ENCODE measurements at places on chromosomes 1 and 21.

DNA sequence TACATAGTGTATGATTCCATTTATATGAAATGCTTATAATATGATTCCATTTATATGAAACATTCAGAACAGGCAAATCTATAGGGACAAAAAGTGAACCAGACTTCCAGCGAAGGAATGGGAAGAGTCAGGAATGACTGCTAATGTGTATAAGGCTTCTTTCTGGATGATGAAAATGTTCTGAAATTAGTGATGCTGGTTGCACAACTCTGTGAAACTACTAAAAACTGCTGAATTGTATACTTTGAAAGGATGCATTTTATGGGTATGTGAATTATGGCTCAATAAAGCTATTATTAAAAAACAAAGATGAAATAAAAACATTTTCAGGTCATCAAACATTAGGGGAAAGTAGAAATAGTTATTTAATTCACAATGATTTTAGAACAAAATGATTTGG, 14.1 kb upstream of the IL24 start:
- no peak for DNase-seq

- DNase-seq, result peak; percentile 67
Measured at GRCh38 chr1:52913537-52913936, 8.0 kb downstream of the ECHDC2 start.

DNA sequence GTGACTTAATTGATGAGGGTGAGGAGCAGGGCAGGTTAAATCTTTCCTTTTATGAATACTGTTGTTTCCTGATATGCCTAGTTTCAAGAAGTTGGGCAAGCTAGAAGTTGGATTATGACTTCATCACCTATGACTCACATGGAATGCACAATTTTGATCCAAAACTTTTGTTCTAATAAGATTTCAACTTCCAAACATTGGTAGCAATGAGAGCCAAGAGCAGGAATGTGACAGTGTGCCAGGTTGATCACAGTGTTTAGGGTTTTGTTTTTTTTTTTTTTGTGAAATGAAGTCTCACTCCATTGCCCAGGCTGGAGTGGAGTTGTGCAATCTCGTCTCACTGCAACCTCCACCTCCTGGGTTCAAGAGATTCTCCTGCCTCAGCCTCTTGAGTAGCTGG, 349.4 kb downstream of the DUSP10 start:
- no peak for DNase-seq

- no peak for DNase-seq
Measured at GRCh38 chr1:156392452-156392853, 23.4 kb downstream of the RHBG start.

DNA sequence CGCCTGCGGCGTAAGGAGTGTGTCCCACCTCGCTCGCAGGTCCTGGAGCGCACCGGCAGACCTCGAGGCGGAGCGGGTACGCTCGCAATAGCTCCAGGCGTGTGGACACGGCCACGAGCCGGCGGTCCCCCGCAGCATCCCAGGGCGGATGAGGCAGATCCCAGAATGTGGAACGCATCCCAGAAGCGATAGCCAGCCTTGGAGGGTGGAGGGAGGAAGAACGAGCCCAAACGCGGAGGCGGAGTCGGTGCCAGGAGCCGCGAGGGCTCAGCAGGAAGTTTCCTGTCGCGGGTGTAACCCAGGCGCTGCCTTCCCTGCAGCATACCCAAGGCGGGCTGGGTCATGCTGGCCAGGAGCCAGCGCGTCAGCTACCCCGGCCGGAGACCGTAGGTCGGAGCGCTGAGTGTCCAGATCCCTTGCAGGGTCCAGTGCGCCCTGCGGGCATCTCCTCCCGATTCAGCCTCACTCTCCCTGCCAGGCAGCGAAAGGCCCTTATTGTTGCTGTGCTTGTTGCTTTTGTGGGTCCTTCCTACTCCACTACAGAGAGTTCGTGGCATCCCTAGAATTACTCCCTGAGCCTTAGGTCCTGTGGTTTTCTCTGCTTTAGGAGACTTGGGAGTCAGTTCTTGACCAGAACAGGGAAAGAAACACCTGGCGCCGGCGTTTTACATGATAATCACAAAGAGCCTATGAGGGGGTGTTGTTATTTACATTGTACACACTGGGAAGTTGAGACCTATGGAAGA, 27.7 kb downstream of the STYXL2 start:
- DNase-seq, result no peak

- no peak for DNase-seq
Measured at GRCh38 chr1:108601708-108602410, 42.0 kb downstream of the EEIG2 start.

GRCh38 chr1:245248231-245248731, 93.5 kb downstream of the KIF26B start:
- no peak for DNase-seq

DNA sequence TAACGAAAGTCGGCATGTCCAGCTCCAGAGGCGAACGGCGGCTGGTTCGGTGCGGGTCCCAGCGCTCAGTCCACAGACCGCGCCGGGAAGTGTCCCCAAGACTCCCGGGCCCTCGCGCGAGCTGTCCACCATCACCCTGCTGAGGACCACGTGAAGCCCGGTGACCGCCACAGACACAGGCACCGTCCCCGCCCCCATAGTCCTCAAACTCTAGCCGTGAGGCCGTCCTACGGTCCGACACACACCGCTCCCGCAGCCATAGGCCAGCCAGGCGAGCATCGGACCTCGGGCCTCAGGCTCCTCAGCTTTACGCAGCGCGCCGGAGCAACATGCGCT, 535 bp downstream of the SETD4 start:
- DNase-seq, result peak; percentile 71

- DNase-seq, result peak; percentile 77
Measured at GRCh38 chr1:160675641-160676410, 29.0 kb upstream of the SLAMF1 start.

DNA sequence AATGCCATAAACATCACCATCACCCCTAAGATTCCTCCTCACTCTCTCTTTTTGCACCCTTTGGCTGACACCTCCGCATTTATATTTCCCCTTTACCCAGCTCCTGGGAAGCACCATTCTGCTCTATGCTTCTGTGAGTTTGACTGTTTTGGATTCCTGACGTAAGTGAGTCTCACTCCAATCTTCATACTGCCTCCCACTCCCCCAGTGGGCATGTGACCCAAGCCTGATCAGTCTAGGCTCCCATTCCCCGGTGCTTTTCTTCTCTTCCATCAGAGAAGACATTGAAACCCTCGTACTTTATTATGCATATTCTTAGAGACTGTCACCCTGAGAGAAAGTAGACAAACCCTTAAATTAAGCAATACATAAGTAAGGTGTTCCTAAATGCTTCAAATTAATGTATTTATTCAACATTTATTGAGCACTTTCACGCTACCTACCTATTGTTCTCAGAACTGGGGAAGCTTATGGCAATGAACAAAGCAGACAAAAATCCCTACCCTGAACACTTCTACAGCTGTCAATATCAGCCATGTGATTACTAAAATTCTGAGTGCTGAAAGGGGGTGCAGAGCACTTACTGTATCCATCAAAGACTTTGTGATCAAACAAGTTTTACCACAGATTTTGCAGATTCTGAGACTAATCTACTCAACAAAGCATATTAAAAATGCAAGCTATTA, 43.4 kb upstream of the DIPK1A start:
- DNase-seq, result no peak

GRCh38 chr1:89715677-89716076, 82.8 kb downstream of the LRRC8C start:
- no peak for DNase-seq

DNA sequence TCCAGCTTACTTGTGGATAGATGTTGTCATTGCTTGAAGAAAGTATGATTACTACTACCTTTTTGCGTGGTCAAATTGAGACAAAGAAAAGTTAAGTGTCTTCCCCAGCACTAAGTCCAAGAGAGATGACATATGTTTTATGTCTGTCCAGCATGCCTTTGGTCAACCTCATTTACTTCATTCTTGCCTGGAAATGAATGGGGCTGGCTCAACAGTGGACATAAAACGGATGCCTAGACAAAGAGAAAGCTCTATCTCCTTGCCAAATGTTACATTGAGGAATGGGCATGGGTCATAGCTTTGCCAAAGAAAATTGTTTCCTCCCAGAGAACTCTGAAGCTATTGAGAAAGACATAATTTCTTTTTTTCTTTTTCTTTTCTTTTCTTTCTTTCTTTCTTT, 82.4 kb upstream of the PLPPR4 start:
- DNase-seq, result no peak

DNA sequence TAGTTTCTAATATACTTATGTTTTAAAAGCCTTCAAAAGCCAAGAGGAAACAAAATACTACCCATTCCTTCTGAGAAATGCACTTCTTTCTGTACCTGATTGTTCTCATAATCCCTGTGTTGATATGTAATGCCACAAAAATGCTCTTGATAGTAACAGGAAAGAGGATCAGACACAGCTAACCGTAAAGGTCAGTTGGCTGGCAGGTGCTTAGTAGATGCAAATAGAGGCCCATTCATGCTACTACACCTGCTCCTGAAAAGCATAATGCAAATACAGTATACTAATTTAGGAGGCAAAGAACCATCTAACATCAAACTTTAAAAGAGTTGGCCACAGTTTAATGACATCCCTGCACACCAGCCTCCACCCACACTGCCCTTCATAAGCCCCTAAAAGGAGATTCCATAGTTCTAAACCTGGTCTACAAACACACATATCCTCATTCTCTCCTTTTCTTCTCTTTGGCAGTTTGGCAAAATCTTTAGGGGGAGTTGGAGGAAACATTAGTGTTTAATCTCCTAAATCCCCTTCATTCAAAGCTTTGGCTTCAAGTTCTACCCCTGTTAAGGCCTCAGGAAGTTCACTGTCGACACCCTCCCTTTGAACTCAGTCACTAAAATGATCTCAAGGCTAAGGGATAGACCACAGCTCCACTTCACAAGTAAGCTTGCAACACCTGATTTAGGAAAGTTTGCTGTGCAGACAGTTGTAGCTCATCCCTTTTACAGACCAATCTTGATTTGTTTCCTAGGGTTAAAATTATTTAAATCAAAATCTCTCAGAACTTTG, 2.9 kb upstream of the CD46 start:
- peak; percentile 55 for DNase-seq

GRCh38 chr1:210455840-210456603, 127.3 kb downstream of the HHAT start:
- DNase-seq, result no peak

DNA sequence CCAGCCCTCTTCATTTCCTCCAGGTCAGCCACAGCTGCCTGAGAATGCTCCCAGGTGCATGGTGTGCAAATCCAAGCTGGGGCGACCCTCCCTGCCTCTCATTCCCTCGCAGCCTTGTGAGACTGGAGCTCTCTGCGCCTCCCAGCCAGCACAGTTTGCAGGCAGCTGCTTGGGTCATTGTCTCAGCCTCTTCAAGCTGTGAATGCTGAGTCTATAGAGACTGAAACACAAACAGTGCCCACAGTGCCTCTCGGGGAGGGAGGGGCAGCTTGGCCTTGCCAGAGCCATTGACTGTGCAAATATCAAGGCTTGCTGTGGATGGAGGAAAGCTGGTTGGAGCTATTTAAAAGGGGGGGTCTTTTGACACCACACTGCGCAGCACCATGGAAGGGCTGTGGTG, 10.6 kb downstream of the PLXNA2 start:
- no peak for DNase-seq

GRCh38 chr1:86466986-86467385, 1.7 kb upstream of the CLCA1 start:
- DNase-seq, result no peak

GRCh38 chr1:224168859-224169380, 14.1 kb upstream of the DEGS1 start:
- DNase-seq, result peak; percentile 84

DNA sequence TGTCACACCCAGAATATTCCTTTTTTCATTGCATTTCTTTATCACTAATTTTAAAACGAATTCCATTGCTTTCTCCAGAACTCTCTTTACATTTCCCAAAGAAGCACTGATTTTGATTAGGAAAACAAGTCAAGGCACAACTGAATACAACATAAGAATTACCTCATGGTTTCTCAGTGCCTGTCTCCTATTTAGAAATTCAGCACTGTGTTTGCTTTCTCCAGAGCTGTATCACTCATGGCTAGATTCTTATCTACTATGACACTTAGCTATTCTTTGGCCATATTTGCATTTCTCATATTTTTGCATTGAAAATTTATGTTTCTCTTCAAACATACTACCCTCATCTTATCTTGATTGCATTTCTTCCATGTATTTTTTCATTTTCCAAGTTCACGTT, 1402.0 kb downstream of the MRPL39 start:
- no peak for DNase-seq

- peak; percentile 54 for DNase-seq
Measured at GRCh38 chr1:156627313-156627880, 8.2 kb downstream of the HAPLN2 start.

GRCh38 chr1:231183639-231184590, 22.1 kb downstream of the TRIM67 start:
- DNase-seq, result no peak

DNA sequence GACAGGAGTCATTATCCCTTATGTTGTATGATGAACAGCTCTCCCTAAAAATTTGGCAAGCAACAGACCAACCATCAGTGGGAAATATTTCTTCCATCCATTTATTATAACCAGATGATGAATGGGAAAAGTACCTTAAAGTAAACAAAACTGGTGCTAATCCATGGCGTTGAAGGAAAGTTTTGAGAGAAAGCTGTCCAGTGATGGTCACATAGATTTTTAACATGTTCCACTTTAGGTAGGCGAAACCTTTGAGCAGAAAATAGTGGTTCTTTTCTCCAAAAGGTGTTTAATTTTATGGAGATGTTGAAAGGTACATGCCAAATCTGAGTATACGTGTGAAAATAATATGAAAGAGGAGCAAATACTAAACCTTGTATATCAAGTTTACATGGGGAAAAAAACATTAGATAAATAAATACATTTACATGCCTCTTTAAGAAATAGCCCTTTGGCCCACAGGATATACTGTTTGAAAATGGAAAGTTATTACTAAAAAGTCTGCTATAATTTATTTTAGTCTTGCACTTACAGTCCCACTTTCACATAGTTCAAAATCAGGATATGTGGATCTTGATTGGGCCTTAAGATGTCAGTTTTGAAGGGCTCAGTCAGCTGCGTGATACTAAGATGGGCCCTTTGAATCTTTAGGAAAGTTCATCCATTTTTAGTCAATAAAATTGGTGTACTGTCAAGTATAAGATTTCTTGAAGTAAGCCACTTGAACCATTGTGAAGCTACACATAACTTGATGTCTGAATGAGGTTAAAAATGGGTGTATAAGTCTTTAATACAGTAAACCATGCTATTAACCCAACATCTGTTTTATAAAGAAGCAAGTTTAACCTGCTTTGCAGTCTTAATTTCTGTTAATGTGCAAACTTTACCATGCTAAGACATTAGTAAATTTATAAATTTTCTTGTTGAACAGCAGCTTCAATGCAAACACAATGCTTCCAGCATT, 10.5 kb downstream of the RPL5 start:
- DNase-seq, result no peak

- no peak for DNase-seq
Measured at GRCh38 chr1:20723159-20723536, 5.3 kb upstream of the KIF17 start.

GRCh38 chr1:44031252-44032169, at the start of gene SLC6A9:
SLC6A9 (minus strand) TSS chr1:44031462; CDS start chr1:44024277, 7,185 bp downstream.
- DNase-seq, result no peak

GRCh38 chr1:178121883-178122282, 28.0 kb downstream of the RASAL2 start:
- no peak for DNase-seq

DNA sequence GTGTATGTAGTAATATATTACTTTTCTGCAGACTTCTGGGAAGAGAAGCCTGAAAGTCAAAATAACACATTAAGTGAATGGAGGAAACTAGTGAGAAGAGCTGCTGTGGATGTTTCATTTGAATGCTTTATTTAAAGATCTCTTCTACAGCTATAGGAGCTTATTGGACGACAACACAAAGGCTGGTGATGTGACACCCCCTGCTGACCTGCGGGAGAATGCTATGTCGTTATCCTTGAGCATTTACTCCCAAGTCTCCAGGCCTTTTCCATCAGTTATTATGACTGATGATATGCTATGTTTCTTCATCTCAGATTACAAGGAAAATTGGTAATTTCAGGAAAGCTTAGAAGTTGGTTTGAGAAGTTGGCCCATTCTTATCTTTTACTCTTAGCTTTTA, 22.3 kb upstream of the PLA2G4A start:
- peak; percentile 18 for DNase-seq
